ENCODE measurements at places on chromosomes 3 and 15.

DNA sequence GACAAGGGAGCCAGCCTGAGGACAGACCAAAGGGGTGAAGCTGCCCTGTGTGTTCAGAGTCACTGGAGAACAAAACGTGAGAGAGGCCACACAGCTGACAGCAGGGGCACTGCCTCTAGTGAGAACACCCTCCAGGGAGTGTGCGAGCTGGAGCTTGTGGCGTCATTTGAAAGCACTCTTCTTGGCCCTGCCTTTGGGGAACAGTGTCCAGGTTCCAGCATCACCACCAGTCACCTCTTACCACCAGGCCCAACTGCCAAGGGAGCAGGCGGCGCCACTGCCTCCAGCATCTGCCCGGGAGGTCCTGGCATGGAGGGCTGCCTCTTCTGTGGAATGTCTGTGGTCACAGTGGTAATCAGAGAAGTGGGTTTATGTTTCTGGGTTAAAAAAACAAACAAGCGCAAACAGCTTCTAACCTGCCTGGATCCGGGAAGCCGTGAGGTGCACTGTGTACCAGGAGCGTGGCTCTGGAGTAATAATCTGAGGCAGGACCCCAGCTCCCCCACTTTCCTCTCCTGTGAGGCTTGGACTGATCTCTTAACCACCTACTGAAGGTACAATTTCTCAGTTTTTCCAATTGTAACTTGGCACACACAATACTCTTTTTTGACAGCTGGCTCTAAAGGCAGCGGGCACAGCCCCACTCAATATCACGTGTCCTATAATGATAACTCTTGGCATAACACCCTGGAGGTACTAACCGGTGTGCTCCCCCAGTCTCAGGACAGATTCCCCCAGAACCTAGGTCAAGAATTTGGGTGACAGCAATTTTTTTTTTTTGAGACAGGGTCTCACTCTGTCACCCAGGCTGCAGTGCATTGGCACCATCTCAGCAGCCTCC is 32.2 kb upstream of the CDCP1 start:
- DNase-seq, result no peak

DNA sequence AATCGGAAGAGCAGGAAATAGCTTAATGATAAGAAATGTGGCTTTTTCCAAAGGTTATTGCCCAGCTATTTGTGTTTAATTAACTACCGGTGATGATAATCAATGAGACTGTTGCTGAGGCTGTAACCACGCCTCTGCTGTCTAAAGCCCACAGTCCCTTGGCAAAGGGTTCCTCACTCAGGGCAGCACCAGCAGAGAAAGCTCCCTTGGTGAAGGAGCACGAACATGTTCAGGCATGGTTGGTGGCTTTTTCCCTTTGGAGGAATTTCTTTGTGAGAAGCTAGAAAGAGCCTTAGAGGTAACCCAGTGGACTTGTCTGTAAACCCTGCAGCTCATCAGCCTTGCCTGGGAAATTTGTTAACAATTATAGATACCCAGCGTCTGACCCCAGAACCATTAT is 7.5 kb upstream of the ST6GAL1 start:
- DNase-seq, result no peak

DNA sequence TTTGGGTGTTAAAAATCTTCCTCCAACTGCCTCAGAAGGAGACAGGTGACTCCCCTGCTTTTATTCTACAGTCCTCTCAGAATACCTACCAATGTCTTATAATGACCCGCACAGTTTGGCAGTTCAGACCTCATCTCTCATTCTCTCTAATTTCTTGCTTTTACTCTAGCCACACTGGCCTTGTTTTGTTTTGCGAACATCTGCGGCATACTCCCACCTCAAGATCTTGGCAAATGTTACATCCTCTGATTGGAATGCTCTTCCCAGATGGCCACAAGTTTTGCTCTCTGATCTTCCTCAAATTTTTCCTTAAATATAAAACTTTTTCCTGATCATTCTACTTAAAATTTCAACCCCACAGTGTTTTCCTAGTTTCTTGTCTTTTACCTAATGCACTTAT is 94.1 kb downstream of the PLSCR2 start:
- DNase-seq, result no peak

- no peak for DNase-seq
Measured at GRCh38 chr3:45551214-45552010, 43.1 kb upstream of the LIMD1 start.

DNA sequence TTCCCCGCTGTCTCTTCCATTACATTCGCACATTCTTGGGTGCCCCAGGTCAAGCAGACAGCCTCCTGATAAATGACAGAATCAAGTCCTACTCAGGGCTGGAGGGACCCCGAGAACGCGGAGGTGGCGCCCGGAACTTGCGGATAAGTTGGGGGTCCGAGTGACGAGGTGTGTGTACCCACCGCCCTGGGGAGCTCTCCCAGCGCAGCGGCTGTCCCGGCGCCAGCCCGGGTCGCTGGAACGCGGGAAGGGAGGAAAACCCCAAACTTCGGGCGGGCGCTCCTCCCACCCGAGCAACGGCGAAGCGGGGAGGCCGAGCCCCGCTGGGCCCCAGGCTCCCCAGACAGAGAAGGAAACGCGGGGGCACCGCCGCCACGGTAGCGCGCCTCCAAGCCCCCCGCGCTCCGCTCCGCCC is 550 bp downstream of the CLN6 start:
- no peak for DNase-seq

- DNase-seq, result no peak
Measured at GRCh38 chr3:72033666-72034428, 248.9 kb upstream of the PROK2 start.

DNA sequence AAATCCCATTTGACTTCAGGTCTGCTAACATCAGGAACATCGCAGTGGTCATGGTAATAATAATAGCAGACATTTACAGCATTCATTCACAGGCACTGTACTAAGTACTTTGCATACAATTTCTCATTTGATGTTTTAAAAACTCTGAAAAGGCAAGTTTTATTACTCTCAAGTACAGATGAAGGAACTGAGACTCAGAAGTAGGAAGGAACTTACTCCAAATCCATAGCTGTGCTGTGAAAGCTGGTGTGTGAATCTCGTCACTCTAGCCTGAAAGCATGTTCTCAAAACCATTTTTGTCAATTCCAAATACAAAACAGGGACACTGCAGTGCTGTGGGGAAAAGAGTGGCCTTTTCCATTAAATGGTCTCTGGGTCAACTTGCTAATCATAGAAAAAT is 179.9 kb downstream of the FAM43A start:
- DNase-seq, result no peak

DNA sequence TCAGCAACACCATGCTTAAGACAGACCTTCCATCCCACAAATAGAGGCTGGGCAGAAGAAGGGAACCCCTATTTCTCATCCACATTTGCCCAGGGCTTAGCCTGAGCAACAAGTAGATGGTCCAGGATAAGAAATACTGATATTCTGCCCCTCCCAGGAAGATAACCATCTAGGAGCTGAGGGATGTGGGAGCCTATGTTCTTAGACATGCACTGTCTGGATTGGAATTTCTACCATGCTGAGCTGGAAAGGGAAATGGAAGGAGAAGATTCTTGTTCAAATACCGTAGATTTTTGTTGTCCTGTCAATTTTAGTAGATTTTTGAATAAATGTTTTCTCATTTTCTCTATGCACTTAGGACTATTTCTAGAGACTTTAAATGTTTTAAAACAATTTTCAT is 450.7 kb upstream of the SEMA6D start:
- DNase-seq, result no peak

DNA sequence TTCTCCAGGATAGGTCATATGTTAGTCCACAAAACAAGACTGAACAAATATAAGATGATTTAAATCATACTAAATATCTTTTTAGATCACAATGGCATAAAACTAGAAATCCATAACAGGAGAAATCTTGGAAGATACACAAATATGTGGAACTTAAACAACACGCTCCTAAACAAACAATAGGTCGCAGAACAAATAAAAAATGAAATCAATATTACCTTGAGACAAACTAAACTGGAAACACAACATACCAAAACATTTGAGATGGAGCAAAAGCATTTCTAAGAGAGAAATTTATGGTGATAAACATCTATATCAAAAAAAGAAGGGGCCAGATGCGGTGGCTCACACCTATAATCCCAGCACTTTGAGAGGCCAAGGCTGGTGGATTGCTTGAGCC is 8.3 kb upstream of the TMCO5A start:
- DNase-seq, result no peak

DNA sequence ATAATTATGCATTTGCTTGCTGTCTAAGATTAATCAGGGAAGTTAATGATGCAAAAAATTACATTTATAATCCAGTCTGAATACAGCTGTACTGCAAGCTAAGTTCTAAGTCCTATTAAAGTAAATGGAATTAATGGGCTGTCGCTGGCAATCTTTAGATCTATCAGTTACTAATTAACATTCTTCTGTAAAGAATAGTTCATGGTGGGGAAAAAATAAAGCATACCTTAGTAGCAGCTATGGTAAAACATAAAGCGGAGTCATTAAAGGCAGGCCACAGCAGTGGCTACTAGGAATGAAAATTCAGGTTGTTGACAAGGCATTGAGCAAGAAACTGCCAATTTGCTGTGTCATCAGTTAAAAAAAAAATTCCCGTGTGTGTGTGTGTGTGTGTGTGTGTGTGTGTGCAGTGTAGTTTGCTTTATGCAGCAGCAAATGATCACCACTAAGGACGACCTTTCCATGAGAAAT is 129.8 kb downstream of the ZNF385D start:
- DNase-seq, result no peak

GRCh38 chr15:69853544-69853951 is 244.2 kb downstream of the TLE3 start:
- DNase-seq, result no peak

- DNase-seq, result no peak
Measured at GRCh38 chr15:42846647-42847046, 73.9 kb downstream of the TTBK2 start.

- no peak for DNase-seq
Measured at GRCh38 chr3:81549831-81550230, 211.6 kb downstream of the GBE1 start.

- DNase-seq, result peak; percentile 8
Measured at GRCh38 chr3:170689893-170690660, 104.2 kb upstream of the SLC7A14 start.

DNA sequence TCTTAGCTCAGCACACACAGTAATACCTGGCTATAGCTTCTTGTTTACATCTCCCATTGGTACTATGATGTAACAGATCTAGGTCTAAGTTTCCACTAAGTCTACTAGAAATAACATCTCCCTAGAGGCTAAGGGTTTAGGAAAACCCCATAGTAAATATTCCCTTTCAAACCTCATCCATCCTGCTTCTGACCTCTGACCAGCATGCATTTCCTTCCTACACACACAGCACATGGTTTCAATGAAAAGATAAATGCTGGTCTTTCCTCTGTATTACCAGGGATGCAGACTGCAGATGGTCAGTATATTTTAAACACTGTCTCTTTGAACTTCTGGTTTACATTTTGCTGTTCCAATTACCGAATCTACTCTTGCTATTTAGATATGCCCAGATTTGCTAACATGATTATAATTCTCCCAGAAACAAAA is 96.6 kb downstream of the EFL1 start:
- no peak for DNase-seq

- DNase-seq, result no peak
Measured at GRCh38 chr15:38740206-38740605, 175.6 kb upstream of the RASGRP1 start.

DNA sequence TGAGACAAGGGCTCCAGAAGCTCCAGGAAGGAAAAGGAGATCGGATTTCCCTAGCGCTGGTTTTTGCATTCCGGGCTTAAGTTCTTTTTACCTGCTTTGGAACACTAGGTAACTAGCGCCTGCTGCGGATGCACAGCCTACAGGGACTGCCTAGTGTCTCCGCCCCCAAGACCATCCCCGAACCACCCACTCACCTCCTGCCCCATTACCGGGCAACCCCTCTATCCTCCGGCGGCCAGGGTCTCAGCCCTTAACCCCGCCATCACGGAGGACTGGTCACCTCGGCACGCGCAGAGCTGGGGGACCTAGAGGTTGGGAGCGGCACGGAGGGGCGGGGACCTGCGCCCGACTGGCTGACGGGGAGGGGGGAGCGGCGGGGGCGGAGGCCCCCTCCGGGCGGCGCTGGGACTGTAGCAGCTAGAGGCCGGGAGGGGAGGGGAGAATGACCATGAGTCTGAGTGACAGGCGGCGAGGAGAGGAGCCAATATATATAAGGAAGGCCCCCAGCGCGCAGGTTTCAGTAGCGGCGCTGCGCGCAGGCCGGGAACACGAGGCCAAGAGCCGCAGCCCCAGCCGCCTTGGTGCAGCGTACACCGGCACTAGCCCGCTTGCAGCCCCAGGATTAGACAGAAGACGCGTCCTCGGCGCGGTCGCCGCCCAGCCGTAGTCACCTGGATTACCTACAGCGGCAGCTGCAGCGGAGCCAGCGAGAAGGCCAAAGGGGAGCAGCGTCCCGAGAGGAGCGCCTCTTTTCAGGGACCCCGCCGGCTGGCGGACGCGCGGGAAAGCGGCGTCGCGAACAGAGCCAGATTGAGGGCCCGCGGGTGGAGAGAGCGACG is at the start of gene DLL4:
DLL4 (plus strand) TSS at position 520 of the 839 bp plus-strand sequence. CDS start 329 bp downstream, outside the sequence.
- DNase-seq, result peak; percentile 64

GRCh38 chr3:44098656-44099415 is 142.8 kb upstream of the TOPAZ1 start:
- DNase-seq, result peak; percentile 76

GRCh38 chr15:39417366-39418134 is 163.3 kb upstream of the THBS1 start:
- no peak for DNase-seq

DNA sequence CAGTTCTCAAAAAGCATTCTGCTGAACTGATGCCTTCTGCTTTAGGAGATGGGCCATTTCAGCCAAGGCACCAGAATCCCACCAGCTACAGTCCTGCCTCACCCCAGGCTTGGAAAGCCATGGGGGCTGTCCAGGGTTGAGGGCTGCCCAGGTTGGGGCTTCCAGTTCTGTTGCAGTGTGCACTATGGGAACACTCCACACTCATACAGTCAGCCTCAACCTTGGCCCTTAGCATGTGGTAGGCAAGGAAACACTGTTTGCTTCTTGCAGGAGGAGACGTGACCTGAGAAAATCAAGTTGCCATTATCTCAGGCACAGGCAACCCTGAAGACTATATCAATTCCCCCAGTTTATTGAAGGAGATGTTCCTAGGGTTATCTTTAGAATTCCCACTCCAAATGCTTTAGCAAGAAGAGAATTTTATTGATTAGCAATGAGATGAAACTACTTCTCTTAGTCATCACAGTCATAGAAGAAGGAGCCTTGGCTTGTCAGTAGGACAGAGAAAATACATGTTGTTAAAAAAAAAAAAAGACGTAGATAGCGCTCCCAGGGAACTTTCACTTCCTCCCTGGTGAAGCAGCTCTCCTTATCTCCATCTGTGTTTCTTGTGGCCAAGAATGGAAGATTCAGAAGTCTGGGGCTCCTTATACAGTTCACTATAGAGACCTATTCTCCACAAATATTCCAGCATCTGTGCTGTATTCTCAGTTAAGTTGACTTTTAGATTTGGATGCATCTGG is 38.3 kb upstream of the IL12A start:
- DNase-seq, result no peak

Data from brain (organoid and tissue), 16 donors.